ENCODE measurements at places on chromosomes 3 and 15. TPM values are rescaled to one million over a fixed set of nuclear protein-coding genes. Genes with fewer than 3 reads are reported as not detected.

GOLGA8S gene
- 0.45 TPM for total RNA-seq

GUCA1C gene
- total RNA-seq = not detected

PXYLP1 gene
- total RNA-seq = 11.3 TPM

CCR9 gene
- 1.1 TPM for total RNA-seq

DNA sequence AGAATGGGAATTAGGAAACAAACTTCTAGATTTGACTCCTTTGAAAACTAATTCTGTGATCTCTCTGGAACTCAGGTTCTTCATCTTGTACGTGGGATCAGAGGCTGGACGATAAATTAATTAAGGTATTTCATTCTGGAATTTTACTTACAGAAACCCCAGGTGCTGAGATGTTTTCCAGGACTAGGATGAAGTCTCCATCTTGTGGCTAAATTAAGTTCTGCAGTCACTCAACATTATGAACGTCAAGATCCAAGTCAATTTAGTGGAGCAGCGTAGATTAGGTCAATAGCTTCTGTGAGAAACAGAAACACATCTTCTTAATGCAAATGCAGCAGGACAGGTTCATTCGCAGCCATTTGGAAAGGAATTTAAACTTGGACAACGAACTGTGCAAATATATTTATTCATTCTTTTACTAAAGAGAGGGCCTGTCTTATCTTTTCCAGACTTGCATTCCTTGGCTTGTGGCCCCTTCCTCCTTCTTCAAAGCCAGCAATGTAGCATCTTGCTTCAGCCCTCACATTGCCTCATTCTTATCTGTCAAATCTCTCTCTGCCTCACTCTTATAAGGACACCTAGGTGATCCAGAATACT lies 26.7 kb upstream of the TMC3 start:
- no peak for DNase-seq
